Midbrain (tissue), 1 donor: ENCODE measurements at places on chromosomes 6 and 20.

- DNase-seq, result no peak
These were observed 347.0 kb downstream of the RNGTT start for GRCh38 chr6:88616380-88616779.

- no peak for DNase-seq
These were observed 53.4 kb downstream of the FAM83B start for GRCh38 chr6:54899986-54900385.

GRCh38 chr20:63831993-63832686, 1.1 kb upstream of the ZBTB46 start:
- no peak for DNase-seq

- no peak for DNase-seq
These were observed 56.9 kb downstream of the HIVEP1 start for GRCh38 chr6:12068899-12069557.

GRCh38 chr20:14189794-14190402, 147.5 kb downstream of the FLRT3 start:
- DNase-seq, result no peak

DNA sequence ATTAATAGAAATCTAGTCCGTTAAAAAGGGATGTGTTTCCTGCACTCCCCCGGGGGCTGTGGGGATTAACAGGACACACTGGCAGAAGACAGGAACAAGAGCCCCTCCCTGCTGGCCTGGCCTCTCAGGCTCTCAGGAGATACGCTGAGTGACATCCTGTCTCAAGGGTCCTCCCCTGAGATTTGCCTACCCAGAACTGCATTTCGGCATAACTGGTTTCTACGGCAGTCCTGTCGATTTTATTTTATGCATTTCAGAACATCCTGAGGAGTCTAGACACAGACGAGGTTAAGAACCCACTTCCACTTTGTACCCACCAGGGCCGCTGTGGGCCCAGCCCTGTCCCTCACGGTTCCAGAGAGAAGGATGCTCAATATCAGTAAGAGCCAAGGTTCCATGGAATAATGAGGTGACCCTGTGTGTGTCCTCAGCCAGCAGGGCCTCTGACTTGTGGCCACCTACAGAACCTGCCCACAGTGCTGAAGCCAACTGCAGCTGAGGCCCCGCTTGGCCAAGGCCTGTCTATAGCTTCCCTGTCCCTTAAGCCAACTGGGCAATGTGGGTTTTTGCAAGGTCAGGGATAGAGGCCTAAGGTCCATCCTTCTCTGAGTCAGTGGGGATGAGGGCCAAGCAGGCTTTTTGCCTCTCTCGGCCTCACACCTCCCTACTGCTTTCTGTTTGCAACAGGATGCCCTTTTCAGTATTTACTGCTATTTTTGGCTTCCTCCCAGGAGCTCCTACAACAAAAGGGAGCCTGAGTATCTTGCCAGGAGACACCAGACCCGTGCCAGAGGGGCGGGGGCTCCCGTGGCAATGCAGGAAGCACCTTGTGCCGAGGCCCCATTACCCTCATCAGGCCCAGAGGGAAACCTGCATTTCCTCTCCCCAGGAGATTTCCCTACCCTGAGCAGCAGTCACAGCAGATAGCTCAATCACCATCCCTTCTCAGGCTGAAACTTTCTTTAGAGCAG, 14.7 kb downstream of the UQCC2 start:
- DNase-seq, result no peak

- DNase-seq, result no peak
These were observed 10.8 kb downstream of the SENP6 start for GRCh38 chr6:75612434-75612833.

DNA sequence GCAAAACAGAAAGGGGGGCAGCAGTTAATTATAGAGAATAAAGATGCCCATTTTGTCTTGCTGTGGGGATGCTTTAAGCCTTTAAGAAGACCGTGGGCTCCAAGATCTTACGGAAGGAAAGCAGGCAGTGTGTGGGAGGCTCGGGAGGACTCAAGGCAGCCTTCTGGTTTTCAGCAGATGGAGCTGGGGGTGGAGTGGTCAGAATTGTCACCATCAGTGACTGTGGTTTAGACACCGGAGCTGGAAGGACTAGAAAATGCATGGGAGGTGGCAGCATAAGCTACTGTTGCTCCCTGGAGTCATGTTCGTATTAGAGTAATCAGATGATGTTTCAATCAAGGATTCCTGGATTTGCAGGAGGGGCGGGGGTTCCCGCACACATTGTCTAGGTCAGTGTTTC, 3.7 kb downstream of the PHACTR1 start:
- DNase-seq, result no peak

- no peak for DNase-seq
These were observed 332.6 kb upstream of the MANEA start for GRCh38 chr6:95244751-95245150.

GRCh38 chr6:31920811-31921210, 6.7 kb upstream of the C2 start:
- no peak for DNase-seq

DNA sequence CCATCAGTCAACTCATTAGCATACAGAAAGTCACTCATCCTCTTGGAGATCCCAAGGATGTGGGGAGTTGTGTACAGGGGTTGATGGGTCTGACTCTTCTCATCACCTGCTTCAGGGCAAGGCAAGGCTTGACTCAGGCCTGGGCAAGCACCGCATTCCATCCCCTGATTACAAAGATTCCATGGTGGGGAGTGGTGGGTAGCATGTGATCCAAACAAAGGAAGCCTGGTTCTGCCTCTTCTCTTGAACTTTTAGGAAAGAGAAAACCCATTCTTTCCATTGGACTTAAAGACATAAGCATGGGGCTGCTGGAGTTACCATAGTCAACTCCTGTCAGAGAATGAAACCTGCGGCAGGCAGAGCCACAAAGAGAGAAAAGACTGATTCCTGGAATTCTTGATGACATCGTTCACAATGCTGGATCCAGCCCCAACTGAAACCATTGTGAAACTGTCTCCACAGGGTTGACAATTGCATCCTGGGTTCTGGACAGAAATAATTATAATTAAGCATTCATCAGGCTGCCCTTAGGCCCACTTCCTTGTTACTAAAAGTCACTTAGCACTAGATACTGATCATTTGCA, 235.8 kb upstream of the KCNG1 start:
- no peak for DNase-seq

GRCh38 chr6:130187335-130188206, 35.2 kb downstream of the SAMD3 start:
- DNase-seq, result no peak

- DNase-seq, result no peak
These were observed 23.0 kb upstream of the IL17A start for GRCh38 chr6:52162940-52163908.

DNA sequence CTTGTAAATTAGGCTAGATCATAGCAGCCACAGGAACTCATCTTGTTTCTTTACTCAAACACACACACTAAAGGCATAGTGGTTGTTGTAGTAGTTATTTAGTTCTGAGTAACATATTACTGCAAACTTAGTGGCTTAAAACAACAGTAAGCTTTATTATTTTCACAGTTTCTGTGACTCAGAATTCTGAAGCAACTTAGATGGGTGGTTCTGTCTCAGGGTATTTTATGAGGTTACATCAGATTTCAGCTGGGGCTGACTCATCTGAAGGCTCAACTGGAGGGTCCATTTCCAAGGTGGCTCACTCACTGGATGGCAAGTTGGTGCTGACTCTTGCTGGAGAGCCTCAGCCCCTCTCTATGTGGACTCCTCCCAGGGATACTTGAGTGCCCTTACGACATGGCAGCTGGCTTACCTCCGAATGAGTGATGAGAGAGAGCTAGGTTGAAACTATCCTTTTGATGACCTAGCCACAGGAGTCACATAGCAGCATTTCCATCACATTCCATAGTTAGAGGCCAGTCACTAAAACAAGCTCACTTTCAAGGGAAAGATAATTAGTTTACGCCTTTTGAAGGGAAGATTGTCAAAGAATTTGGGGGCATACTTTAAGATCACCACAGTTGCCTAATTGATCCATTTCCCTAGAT, 136.5 kb upstream of the PRND start:
- no peak for DNase-seq

DNA sequence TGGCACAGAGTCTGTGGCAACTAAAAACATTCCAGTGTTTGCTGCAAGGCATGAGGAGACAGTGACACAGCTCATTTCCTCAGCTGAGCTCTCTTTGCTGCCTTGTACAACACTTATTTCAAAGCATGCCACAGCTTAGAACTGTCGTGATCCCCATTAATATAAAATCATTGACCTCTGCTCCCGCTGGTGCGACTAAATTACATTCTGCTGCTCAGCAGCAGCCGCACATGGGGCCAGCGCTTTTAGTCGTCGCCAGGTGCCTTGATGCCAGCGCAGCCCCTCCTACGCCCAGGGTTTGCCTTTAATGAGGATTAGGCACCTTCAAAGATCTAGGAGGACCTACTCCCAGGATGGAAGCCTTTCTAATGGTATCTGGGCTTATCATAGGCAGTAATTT, 717.9 kb upstream of the POU3F2 start:
- no peak for DNase-seq

DNA sequence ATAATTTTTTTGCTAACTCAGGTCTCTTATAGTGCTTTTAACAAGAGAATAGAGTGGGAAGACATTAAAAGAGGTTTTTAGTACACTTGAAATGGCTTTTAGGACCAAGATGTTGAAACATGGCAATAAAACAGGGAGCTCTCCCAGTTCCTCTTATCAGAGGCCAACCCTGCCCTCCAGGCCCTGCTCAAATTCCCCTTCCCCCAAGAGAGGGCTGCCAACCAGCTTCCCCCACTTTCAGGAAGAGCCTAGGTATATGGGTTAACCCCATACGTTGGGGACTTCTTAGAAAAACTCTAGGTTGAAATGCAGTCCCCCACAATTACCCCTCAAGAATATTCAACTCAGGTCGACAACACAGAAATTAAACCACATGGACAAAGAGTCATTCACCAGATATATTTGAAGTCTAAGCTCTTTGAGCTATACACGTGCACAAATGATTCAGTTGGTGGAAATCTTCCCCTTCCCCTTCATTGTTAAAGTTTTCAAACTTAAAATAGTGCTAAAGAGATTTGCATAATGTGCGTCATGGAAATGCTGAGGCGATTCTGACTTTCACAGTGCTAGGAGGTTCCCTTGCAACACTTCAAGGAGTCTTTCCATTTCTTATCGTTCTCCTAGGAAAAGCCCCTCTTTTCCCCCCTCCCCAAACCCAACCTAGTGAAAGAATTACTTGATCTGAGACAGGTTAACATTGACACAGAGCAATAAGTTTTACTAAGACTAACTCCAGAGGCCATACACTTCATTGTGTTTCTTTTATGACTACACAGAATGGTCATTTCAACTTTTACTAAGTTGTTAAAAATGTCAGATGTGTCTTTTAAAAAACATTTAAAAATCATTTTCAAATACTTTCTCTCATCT, 49.8 kb upstream of the ENPP5 start:
- no peak for DNase-seq

DNA sequence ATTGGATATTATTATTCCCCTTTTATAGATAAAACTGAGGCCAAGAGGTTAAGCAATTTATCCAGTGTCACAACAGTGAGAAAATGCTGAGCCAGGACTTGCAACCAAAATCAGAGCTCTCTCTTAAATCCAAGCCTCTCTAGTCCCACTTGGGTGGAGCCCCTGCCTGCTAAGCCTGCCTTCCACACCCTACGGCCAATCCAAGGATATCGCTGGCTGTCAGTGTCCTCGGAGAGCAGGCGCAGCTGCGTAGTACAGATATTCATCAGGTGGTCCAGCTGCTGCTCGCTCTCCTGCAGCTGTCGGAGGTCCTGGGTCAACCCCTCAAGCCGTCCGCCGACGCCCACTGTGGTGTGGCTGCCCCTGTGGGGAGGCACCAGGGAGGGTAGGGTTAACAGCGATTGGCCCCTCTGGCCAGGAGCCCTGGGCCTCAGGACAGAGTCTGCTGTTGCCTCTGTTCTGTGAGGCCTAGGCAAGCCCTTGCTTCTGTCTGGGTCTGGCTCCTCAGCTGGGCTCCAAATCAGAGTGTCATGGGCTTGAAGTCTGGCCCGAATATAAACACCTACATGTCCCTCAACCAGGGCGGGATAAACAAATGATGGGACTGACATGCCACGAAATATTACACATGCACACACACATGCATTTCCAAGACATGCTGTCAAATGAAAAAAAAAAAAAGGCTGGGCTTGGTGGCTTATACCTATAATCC, 3.9 kb upstream of the NECAB3 start:
- no peak for DNase-seq

DNA sequence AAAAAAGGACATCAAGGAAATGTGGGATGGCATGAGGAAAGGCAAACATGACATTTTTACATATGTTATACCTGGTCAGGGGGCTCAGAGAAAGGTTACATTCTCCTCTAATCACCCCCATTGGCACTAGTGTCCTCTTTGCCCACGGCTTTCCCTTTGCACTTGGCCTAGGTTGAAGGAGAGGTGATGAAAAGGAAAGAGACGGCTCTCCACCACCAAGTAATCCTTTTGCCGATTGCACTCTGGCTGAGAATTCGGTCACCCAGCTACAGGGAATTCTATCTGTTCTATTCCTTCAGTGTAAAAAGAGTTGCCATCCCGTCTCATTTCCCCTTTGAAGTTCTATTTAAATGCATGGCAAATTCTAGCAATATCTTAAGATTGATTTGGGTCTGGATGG, 10.4 kb downstream of the VGLL2 start:
- no peak for DNase-seq

DNA sequence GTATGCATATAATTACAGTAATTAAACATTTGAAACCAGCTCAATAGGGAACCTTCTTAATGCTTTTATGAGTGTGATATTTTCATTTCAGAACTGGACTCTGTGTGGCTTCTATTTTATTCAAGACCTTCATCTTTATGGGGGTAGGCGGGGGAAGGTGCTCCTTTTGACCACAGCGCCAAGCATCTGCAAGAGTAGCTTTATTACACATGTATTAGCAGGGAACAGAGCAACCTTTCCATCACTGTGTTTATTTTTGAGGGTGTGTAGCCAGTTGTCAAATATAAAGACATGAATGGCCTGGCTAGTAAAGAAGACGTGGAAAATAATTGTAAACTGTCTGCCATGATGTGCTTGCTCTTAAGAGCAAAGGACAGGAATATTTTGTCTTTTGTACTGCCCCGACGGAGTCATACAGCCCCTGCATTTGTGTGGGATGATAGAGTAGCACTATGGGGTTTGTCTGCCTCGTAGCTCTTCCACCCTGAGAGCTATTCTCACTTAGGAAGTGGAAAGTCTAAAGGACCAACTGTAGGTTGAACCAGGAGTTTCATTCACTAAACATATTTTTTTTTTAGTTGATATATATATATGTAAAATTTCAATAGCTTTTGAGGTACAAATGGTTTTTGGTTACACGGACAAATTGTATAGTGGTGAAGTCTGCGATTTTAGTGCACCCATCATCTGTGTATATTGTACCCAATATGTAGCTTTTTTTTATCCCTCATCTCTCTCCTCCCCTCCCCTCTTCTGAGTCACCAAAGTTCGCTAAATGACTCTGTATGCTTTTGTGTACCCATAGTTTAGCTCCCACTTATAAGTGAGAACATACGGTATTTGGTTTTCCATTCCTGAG, 91.2 kb downstream of the CARMIL1 start:
- no peak for DNase-seq

- DNase-seq, result peak; percentile 91
These were observed 2.1 kb downstream of the SOX12 start for GRCh38 chr20:327186-328026.

GRCh38 chr6:154428897-154429296, 72.3 kb upstream of the IPCEF1 start:
- no peak for DNase-seq
